Mesenteric fat pad (tissue), 1 donor: ENCODE measurements at places on chromosomes 1 and 21.

- DNase-seq = no peak
Measured at GRCh38 chr1:175537571-175537970, 205.8 kb downstream of the TNR start.

DNA sequence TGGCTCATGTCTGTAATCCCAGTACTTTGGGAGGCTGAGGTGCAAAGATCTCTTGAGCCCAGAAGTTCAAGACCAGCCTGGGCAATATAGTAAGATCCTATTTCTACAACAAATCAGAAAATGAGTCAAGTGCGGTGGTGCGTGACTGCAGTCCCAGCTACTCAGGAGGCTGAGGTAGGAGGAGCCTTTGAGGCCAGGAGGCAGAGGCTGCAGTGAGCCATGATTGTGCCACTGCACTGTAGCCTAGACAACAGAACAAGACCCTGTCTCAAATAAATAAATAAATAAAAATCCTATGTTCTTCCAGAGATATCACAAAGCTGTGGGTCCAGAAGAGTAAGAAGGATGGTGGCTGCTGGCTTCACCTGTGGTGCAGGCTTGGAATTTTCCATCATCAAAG lies 22.1 kb downstream of the CDA start:
- no peak for DNase-seq

GRCh38 chr21:29080454-29080941 lies 7.0 kb upstream of the CCT8 start:
- no peak for DNase-seq

GRCh38 chr1:10249808-10250457 lies 39.6 kb downstream of the KIF1B start:
- DNase-seq = no peak

DNA sequence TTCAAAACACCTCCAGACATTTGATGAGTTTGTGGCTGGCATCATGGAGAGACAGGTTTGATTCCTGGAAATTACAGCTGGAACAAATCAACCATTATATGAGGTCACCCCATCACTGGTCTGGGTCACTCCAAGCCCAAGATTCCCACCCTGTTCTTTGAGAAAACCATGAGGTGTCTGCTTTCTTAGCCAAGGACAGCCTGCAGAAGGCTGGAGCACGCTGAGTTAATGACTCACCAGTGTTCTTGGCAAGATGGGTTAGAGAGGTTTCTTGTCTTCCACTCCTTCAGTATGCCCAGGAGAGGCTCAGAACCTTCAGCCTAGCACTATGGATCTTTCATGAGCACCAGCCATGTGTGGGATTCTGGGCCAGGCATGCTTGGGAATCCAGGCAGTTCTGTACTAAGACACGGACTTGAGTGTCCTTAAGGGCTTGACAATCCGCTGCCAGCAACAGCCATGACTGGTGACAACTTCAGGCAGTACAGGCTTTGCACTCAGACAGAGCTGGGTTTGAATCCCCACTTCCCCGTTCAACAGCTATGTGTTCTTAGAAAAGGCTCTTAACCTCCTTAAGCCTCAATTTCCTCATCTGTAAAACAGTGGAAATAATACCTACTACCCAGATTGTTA lies 43.9 kb downstream of the GRHL3 start:
- DNase-seq = no peak

DNA sequence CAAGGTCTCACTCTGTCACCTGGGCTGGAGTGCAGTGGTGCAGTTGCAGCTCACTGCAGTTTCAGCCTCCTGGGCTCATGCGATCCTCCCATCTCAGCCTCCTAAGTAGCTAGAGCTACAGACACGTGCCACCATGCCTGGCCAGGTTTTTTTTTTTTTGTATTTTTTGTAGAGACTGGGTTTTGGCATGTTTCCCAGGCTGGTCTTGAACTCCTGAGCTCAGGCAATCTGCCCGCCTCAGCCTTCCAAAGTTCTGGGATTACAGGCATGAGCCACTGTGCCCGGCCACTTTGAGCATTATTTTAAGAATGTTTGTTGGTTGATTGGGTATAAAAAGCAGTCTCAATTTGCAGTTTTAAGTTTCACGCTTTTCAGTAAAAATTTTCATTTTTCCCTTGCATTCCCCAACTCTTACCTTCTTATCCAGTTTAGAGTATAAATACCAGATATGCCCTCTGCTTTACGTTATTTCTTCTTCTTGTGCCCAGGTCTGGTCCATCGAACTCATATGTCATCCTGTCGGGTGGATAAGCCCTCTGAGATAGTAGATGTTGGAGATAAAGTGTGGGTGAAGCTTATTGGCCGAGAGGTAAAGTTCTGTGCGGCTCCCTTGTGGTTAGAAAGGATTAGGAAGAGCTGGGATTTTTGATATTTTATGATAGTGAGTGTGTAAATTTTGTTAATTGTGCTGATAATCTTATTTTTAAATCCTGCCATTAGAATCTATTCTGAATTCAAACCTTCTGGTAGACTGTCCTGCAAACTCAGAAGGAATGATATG lies 36.0 kb downstream of the FABP3 start:
- DNase-seq = no peak

DNA sequence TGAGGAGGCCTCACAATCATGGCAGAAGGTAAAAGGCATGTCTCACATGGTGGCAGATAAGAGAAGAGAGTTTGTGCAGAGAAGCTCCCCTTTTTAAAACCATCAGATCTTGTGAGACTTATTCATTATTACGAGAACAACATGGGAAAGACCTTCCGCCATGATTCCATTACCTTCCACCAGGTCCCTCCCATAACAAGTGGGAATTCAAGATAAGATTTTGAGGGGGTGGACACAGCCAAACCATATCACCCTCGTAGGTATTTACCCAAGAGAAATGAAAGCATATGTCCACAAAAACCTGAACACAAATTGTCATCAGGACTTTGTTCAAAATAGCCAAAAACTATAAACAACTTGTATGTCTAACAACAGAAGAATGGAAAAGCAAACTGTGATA lies 45.9 kb upstream of the TENT5C start:
- no peak for DNase-seq

- DNase-seq = no peak
Measured at GRCh38 chr1:240644732-240645131, 32.8 kb upstream of the GREM2 start.

GRCh38 chr1:28197682-28198415 lies 21.4 kb upstream of the PTAFR start:
- peak; percentile 57 for DNase-seq

GRCh38 chr1:2319291-2319690 lies 72.1 kb downstream of the MORN1 start:
- no peak for DNase-seq

GRCh38 chr1:164704954-164705353 lies 146.0 kb downstream of the PBX1 start:
- DNase-seq = no peak

- no peak for DNase-seq
Measured at GRCh38 chr1:59689730-59690129, 125.0 kb upstream of the HOOK1 start.

- peak; percentile 16 for DNase-seq
Measured at GRCh38 chr1:43247256-43247921, 22.4 kb upstream of the TMEM125 start.

GRCh38 chr1:182520736-182521135 lies 68.3 kb downstream of the RNASEL start:
- DNase-seq = no peak

DNA sequence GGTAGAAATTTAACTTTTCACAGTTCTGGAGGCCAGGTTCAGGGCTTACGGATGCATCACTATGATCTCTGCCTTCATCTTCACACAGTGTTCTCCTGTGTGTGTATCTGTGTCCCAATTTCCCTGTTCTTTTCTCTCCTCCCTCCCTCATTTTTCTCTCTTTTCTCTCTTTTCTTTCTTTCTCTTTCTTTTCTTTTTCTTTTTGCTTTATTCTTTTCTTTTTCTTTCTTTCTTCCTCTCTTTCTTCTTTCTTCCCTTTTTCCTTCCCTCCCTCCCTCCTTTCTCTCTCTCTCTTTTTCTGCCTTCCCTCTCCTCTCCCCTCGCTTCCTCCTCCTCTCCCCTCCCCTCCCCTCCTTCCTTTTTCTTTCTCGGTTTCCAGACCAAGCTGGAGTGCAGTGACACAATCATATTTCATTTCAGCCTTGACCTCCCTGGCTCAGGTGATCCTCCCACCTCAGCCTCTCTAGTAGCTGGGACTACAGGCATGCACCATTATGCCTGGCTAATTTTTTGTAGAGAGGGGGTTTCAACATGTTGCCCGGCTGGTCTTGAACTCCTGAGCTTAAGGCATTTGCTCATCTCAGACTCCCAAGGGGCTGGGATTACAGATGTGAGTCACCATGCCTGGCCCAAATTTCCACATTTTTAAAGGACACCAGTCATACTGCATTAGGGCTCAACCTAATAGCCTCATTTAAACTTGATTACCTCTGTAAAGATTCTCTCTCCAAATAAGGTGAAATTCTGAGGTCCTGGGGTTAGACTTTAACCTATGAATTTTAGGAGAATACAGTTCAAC lies 115.9 kb downstream of the HUNK start:
- DNase-seq = no peak

- DNase-seq = no peak
Measured at GRCh38 chr1:182185842-182186756, 124.6 kb upstream of the ZNF648 start.

DNA sequence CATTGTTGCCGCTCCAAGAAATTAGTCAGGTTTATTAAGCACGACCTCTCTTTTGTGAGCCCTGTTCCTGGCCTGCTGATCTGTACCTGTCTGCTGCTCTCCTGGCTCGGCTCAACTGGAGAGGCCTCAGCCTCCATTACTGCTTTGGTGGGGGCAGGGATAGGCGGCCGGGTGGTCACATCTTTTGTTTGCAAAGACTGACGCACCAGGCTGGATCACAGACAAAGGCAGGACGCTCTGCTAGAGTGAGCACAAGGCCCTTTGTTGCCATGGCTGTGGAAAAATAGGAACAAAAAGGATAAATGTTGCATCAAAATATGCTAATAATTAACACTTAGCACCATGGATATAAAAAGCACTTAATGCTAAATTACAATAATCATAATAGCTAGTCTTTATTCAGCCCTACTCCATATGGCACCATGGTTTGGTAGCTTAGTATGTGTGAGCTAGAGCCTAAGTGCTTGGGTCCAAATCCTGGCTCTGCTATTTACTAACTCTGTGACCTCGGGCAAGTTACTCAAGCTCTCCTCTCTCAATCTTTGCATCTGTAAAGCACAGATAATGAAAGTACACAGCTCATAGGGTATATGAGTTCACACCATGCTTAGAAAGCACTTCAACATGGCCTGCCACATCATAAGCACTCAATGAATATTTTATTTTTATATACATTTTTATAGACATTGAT lies 28.9 kb upstream of the HPDL start:
- DNase-seq = peak; percentile 35

DNA sequence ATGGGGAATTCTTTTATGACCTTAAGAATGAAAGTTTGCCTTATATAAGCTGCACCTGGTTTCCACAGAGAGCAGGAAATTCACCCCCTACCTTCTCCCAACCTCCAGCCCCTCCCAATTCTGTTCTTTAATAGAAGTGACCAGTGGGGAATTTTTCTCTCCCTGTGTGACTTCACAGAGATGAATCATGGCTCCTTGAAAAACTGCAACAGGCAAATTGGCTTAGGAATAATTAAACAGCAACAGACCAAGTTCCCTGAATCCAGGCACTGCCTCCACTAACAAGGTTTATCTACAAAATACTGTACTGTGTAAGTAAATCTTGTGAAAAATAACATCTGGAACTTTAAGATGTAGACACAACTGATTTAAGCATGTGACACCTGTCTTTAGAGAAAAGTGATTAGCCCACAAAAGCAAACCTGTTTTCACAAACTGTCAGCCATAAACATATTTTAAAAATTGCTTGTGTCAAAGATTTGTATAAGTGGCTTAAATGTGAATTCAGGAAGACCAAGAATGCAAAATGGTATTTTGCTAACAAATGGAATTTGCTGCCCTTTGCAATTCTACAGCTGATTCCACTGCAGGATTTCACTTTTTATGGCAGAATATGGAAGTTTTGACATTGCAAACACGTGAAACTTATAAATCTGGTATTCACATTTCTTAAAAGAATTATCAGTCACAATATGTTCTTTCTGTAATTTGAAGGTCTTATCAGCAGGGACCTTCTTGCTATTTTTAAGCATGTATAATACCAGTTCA lies 54.0 kb downstream of the ALG14 start:
- DNase-seq = no peak

- DNase-seq = no peak
Measured at GRCh38 chr1:229985613-229986010, 81.4 kb upstream of the GALNT2 start.

DNA sequence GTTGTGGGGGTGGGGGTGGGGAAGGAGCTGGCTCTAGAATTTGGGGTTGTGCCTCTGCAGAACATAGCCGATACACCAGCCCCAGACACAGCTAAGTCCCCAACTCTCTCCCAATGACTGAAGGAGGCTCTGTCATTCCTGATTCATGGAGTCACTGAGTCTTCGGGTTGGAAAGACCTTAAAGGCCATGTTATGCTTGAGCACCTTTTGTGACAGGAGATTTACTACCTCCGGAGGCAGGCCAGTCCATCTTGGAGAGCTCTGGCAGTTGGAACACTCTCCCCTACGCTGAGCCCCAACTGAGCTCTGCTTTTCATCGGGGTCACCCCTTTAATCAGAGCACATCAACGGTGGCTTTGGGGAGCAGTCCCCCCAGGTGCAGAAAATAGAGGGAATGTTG lies 284.4 kb upstream of the GJB5 start:
- no peak for DNase-seq

GRCh38 chr1:183872403-183872802 lies 67.5 kb downstream of the RGL1 start:
- DNase-seq = no peak

DNA sequence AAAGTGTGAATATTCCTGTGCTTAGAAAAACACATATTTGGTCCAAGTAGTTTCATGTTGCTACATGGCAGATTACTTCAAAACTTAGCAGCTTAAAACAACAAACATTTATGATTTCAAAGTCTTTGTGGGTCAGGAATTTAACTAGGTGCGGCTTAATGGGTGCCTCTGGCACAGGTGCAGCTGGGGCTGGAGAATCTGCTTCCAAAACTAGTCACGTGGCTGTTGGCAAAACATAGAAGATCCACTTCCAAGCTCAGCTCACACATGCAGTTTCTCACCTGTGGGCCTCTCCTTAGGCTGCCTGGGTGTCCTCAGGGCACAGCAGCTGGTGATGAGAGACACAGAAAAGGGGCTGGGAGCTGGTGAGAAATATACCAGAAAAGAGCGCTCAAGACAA lies 263.4 kb downstream of the TTLL7 start:
- DNase-seq = no peak

- DNase-seq = no peak
Measured at GRCh38 chr1:93346421-93346993, 800 bp downstream of the DR1 start.

DNA sequence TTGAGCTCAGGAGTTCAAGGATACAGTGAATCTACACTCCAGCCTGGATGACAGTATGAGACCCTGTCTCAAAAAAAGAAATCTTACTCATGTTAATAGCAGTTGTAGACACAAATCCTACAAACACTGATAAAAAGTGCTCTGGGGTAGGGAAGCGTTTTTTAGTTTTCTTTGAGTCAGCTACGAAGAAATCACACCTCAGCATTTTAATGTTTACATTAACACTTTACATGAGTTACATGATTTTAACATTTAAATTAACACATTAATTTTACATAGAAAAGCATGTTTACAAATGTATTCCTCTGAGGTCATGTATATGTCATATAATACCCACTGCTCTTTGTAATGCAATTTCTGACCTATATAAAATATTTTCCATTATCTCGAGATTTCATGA lies 419.2 kb downstream of the DPYD start:
- no peak for DNase-seq

- no peak for DNase-seq
Measured at GRCh38 chr1:57229998-57230397, 193.9 kb downstream of the DAB1 start.

GRCh38 chr1:202283379-202283844 lies 58.3 kb downstream of the UBE2T start:
- peak; percentile 60 for DNase-seq
